NCI-H460 (cell line): ENCODE measurements at places on chromosomes 7 and 10.

DNA sequence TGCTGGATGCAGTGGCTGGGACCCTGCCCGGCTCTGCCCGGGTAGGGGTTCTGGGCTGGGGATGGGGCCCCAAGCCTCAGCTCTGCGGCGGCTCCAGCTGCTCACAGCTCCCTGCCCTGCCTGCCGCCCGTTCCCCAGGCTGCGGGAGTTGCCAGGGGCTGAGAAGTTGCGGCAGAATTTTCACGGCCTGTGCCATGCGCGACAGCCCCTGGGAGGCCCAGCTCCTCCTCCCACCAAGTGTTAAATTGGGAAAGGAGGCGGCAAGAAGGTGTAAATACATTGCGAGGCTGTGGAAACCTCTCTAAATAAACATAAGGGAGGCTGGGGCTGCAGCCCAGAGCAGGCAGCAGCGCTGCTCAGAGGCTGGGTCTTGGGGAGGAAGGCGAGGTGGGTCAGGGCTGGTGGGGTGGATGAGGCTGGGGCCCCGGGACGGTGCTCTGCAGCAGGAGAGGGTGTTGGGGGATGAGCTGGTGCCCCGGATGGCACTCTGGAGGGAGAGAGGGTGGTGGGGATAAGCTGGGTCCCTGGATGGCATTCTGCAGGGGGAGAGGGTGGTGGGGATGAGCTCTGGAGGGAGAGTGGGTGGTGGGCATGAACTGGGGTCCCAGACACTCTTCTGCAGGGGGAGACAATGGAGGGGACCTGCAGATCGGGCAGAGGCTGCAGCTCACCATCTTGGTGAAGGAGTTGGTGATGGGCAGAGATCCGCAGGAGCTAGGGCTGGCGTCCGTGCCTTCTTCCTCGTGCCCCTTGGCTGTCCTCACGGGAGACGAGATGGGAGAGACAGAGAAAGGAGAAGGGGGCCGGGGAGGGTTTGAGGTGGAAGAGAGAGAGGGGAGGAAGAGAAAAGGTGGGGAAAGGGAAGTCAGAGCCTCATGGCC lies 85.5 kb upstream of the GNA12 start:
- no peak for DNase-seq

DNA sequence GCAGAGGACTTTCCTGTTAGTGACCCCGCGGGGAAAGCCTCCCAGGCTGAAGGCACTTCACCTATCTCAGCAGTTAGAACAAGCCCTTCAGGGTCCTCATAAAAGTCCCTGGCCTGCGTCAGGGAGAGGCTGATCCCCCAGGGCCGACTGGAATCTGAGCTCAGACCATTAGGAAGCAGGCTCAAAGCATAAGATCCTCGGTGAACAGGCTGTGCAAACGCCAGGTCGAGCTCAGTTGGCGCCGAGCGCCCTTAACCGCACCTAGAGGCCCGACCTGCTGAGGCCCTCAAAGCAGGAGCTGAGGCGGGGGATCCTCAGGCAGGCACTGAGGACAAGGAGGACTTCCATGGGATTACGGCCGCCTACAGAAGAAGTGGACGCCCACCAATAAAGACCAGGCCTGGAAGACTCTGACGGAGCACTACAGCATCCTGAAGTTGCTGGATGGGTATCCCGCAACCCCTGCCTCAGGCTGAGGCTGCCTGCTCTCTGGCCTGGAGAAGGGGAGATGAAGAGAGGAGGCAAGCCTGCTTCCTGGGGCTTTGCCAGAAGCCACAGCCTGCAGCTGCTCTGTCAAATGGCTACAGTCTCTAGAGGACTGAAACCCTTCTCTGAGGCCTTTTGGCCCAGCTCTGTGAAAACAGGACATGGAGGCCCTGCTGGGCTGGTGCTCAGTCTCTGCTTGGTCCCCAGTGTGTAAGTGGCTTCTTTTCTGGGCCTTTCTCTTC lies 29.9 kb downstream of the LIPJ start:
- no peak for DNase-seq

DNA sequence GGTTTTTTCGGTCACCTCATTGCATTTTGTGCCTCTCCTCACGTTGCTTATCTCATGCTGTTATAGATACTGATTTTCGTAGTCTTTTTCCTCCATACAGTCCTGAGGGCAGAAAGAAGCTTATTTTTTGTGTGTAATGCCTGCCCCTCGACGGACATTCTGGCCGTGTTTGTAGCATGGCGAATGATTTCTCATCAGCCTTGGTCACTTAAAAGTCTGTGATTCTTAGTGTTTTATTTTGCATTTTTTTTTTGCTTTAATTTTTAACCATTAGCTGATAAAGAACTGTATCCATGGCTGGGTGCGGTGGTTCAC lies 469 bp upstream of the NOC3L start:
- DNase-seq, result no peak

DNA sequence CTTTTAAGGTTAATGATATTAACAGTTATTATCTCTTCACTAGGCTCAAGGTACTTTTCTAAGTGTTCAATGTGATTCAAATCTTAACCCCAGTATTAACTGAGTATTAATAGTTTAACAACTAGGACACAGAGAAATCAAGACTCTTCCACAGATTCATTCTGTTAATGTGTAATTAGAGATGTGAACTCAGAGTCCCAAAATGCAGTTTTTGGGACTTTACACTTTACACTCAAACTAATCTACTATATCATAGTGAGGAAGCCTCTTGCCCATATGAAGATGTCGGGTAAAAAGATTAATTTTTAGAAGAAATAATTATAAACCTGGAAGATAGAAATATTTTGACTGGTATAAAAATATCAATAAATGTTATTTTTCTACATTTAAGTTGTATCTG lies 644.5 kb upstream of the LRRTM3 start:
- DNase-seq, result no peak
